ENCODE measurements at places on chromosomes 7 and 10. TPM values are rescaled to one million over a fixed set of nuclear protein-coding genes. Genes with fewer than 3 reads are reported as not detected.

The IL2RA gene
- 0.60 TPM for polyA plus RNA-seq

The CRPPA gene
- polyA plus RNA-seq, result 0.23 TPM

The GPR85 gene
- not detected for polyA plus RNA-seq

The CPA4 gene
- 0.06 TPM for polyA plus RNA-seq

The MPP7 gene
- polyA plus RNA-seq, result 18.0 TPM

The NFKB2 gene
- polyA plus RNA-seq, result 41.5 TPM

The HABP2 gene
- polyA plus RNA-seq, result not detected

The OPN1SW gene
- polyA plus RNA-seq, result not detected

The TMEM213 gene
- 0.01 TPM for polyA plus RNA-seq

The COL13A1 gene
- 0.69 TPM for polyA plus RNA-seq

The TMEM270 gene
- not detected for polyA plus RNA-seq

The PIP gene
- not detected for polyA plus RNA-seq

The HILPDA gene
- polyA plus RNA-seq, result 12.7 TPM

The BEND7 gene
- 5.3 TPM for polyA plus RNA-seq

The SFRP5 gene
- 0.60 TPM for polyA plus RNA-seq

The FRMD4A gene
- polyA plus RNA-seq, result 13.2 TPM

The ABCC2 gene
- not detected for polyA plus RNA-seq

The BHLHA15 gene
- polyA plus RNA-seq, result 1.4 TPM

The GIMAP1 gene
- polyA plus RNA-seq, result 10.3 TPM

The STRIP2 gene
- polyA plus RNA-seq, result 0.92 TPM

The GIMAP5 gene
- polyA plus RNA-seq, result 39.4 TPM

The GDF2 gene
- polyA plus RNA-seq, result not detected

The PLXNA4 gene
- not detected for polyA plus RNA-seq

The TLX1 gene
- 0.07 TPM for polyA plus RNA-seq

The TBC1D12 gene
- 13.2 TPM for polyA plus RNA-seq

The PYROXD2 gene
- polyA plus RNA-seq, result 8.0 TPM

The GJD4 gene
- not detected for polyA plus RNA-seq

The ITIH5 gene
- polyA plus RNA-seq, result 1.6 TPM

The WDFY4 gene
- polyA plus RNA-seq, result 18.6 TPM

The KIAA1549 gene
- polyA plus RNA-seq, result 0.90 TPM

The BRAT1 gene
- polyA plus RNA-seq, result 25.9 TPM

The MACROH2A2 gene
- polyA plus RNA-seq, result 4.8 TPM

The BET1 gene
- 27.0 TPM for polyA plus RNA-seq

The COPS6 gene
- 87.1 TPM for polyA plus RNA-seq

The CCDC6 gene
- 19.4 TPM for polyA plus RNA-seq

The FAM25A gene
- polyA plus RNA-seq, result not detected

The ANKRD61 gene
- polyA plus RNA-seq, result not detected

The CTAGE8 gene
- 5.0 TPM for polyA plus RNA-seq

The VIPR2 gene
- 3.0 TPM for polyA plus RNA-seq

The GIMAP2 gene
- polyA plus RNA-seq, result 5.1 TPM

The NPFFR1 gene
- polyA plus RNA-seq, result 0.44 TPM

The CDH23 gene
- polyA plus RNA-seq, result 1.5 TPM

The RFC2 gene
- 22.2 TPM for polyA plus RNA-seq

The GNGT1 gene
- polyA plus RNA-seq, result not detected

The FAM185A gene
- polyA plus RNA-seq, result 4.9 TPM

The CYP3A7 gene
- 0.10 TPM for polyA plus RNA-seq

The SERPINE1 gene
- 0.46 TPM for polyA plus RNA-seq

The SPDYE2B gene
- not detected for polyA plus RNA-seq

The HOXA9 gene
- 21.4 TPM for polyA plus RNA-seq

The CYP3A5 gene
- 36.1 TPM for polyA plus RNA-seq
